Posterior vena cava (tissue), 2 donors: ENCODE measurements at places on chromosomes 12 and 14.
A peak's percentile ranks its signal among the peaks of the same experiment; 100 is the strongest.

DNA sequence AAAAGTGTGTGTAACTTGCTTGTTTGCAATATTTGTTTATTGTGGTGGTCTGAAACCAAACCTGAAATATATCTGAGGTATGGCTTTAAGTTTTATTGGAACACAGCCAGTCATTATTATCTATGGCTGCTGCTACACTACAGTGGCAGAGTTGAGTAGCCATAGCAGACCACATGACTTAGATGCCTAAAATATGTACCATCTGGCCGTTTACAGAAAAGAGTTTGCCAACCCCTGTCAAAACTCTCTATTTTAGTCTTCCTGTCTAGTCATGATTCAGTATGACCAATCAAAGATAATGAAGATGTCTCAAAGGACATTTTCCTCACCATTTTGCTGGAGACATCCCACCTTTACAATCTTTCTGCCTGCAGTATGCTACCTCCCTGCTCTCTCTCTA is 242.3 kb downstream of the ANO6 start:
- no peak for DNase-seq

GRCh38 chr14:64675312-64675711 is 28.9 kb upstream of the PLEKHG3 start:
- no peak for DNase-seq

- DNase-seq = no peak
Measured at GRCh38 chr14:99009871-99010270, 262.1 kb downstream of the BCL11B start.

GRCh38 chr14:26281280-26281998 is 316.4 kb downstream of the NOVA1 start:
- no peak for DNase-seq

GRCh38 chr14:64734990-64735389 is 30.8 kb downstream of the PLEKHG3 start:
- DNase-seq = peak; percentile 19

- no peak for DNase-seq
Measured at GRCh38 chr12:66149702-66150398, 19.3 kb upstream of the LLPH start.

- DNase-seq = no peak
Measured at GRCh38 chr14:75236467-75236866, 42.2 kb upstream of the FOS start.

DNA sequence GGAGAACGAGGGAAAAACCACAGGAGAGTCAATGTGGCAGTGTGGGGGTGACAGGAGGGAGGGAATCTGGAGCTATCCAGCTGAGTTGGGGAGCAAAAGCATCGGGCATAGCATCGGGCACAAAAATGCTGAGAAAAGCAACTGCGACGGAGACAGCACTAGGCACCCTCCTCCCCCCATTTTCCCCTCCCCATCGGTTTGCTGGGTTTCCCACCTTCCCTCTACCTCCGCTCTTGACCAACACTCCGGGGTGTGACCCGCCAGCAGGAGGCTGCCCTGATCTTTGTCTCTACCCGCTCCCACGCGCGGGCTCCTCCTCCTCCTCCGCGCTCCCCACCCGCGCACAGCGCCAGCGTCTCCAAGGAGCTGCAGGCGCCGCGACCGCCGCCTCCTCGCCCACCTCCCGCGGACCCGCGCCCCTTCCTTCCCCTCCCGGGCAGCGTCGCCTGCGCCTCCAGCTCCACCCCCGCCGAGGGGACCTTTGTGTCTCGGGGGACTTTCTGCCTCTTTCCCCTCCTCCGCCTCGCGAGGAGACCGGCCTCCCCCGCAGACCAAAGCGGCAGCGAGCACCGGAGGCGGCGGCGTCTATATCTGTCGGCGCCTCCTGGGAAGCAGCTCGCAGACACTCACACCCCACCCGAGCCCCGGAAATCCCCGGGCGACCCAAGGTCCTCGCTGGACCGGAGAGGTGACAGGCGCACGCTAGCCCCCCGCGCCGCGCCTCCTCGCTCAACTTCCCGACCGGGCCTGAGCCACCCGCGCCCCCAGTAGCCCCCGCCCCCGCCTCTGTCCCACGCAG is 920 bp downstream of the CDK17 start:
- DNase-seq = peak; percentile 93

DNA sequence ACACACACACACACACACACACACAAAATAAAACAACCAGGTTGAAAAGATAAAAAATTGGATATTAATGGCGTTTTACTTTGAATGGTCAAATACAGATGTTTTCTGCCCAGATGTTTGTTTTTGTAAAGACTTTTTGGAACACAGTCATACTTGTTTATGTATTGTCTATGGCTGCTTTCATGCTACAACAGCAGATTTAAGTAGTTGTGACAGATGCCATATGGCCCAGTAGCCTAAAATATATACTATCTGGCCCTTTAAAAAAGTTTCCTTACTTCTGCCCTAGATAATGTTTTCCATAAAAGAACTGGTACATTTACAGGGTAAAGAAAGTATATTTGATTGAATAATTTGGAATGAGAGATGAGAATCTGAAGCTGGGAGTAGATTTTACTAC is 1362.8 kb upstream of the SEL1L start:
- DNase-seq = no peak

DNA sequence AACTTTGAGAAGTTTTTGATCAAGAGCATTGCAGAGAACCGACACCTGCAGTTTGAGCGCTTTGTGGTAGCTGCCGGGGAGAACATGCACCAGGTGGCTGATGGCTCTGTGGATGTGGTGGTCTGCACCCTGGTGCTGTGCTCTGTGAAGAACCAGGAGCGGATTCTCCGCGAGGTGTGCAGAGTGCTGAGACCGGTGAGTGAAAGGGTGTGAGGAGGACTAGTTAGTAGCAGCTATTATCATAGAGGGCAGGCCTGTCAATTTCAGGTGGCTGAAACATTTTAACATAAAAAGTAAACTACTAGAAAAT is 27.0 kb upstream of the HIGD1C start:
- DNase-seq = no peak

DNA sequence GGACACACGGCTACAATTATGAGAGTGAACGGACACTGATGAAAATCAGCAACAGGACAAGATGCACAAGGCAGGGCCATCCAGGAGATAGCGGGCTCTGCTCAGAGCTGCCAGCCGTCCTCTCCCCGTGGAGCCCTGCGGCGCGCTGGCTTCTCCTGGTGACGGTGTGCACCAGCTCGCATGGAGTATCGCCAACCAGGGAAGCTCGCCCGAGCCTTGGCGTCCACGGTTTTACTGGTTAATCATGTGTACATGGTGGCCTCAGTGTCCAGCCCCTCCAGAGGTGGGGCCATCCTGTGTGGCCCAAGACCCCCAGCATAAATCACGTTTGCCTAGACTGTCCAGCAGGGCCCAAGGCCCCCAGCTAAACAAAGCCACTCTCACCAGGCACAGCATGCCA is 31.2 kb upstream of the DYNC1H1 start:
- peak; percentile 80 for DNase-seq

DNA sequence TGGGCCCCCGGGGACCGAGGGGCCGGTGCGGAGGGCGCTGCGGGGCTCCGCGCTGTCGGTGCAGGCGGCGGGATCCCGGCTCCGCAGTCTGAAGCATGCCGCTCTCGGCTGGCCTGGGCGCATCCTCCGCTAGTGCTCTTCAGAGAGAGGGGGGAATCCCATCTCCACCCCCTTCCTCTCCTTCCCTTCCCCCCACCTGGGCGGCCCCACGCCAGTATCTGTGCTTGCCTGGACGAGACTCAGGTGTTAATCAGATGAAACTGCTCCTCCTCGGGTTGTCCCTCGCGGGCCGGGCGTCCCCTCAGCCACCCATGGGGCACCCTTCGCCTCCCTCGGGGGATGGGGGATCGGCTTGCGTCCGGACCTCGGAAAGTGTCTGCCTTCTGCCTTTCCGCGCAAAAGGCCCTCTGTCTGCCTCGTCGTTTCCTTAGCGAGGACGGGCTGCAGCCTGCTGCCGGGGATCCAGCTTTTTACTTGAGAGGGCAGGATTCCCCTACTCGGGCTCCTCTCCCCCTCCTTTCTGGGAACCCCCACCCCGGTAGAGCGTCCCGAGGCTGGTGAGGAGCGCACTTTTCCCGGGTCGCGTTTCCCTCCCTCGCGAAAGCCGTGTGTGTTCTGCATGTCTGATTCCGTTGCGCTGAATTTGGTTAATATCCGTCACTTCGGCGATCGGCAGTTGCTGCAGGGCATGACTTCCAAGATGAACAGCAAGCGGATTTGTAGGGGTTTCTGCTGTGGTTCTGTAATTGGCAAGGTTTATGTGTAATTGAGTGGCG is 1.1 kb downstream of the GPHN start:
- DNase-seq = peak; percentile 80

- DNase-seq = no peak
Measured at GRCh38 chr14:89502966-89503365, 85.9 kb upstream of the FOXN3 start.

DNA sequence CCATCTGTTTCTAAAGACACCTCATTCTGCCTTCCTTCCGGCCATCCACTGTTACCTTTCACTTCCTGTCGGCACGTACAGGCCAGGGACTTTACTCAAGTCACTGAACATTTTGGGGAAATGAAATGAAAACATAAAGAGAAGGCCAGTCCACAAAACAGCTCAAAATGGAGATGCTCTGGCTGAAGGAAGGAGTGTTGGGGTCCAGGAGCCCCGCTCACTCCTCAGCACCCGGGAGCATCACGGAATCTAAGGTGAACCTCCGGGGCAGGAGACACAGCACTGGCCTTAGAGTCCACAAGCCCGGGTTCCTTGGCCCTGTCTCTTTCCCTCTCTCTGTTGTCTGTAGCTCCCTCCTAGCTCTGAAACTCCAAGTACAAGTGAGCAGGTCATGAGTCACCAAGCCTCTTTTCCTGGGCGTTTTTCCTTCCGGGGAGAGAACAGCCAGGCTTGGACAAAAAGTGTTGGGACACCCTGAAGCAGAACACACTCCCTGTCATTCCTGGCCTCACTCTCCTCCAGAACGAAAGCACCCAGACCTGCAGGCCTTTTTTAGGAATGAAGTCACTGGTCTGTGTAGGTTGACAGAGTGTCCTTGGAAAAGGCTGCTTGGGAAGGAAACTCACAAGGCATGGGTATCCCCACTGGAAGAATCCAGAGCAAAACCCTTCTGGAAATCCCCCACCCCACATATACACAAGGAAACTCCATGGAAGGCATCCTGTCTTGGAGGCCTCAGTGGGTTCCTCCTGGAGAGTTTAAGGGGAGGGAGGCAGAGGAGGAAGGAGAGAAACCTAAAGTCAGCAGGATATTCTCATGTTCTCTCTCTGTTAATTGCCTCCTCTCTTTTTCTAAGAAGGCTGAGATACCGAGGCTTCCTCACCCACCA is 245.3 kb downstream of the ZFP36L1 start:
- peak; percentile 86 for DNase-seq

DNA sequence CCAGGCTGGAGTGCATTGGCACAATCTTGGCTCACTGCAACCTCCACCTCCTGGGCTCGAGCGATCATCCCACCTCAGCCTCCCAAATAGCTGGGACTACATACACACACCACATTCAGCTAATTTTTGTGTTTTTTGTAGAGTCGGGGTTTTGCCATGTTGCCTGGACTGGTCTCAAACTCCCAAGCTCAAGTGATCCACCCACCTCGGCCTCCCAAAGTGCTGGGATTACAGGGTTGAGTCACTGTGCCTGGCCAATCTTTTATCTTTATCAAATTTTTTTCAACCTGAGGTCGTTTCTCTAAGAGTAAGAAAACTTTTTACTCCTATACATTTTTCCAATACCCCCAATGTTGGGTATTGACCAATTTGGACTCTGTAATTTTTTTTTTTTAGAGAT is 40.0 kb upstream of the NAP1L1 start:
- DNase-seq = no peak

DNA sequence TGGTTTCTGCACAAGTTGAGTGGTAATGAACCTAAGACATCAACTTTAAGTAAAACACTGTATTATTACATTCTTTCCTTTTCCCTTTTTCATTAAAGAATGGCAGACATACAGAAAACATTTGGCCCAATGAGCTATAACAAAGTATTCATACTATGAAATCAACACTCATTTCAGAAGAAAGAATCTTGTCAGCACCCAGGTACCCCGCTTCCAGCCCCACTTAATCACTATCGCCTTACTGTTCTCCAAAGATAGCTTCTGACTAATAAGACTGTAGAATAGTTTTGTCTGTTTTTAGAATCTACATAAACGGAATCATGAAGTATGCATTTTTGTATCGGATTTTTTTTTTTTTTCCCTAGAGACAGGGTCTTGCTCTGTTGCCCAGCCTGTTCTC is 9.5 kb downstream of the CNTN1 start:
- no peak for DNase-seq

DNA sequence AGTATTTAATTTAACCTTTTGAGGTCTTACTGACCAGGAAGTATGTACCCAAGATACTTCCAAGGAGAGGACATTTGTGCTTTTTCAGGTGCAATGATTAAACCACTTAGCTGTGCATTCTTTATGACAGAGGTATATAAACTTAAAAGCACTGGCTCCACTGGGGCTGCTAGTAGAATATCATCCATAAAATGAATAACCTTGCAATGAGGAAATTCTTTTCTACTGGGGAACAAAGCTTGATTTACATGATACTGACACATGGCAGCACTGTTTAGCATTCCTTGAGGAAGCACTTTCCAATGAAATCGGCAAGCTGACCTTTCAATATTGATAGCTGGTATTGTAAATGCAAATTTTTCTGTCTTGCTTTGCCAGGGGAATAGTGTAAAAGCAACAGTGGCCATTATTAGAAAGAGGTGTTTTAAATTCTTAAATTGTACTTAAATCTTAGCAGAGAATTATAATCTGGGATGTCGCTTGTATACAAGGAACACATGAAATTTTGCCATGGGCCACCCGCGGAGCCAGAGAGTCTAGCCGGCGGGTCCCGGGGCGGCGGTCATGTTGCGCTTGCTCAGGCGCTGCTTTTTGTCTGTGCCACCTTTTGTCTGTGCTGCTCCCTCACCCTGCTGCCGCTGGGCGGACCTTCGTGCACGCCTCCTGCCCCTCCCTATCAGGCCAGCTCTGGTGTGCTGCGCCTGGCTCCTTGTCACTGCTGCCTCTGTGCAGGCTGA is 20.9 kb upstream of the BLTP3B start:
- peak; percentile 91 for DNase-seq

- DNase-seq = no peak
Measured at GRCh38 chr14:32808644-32809043, 130.0 kb upstream of the NPAS3 start.

GRCh38 chr12:130617219-130617618 is 98.9 kb downstream of the RIMBP2 start:
- DNase-seq = no peak

DNA sequence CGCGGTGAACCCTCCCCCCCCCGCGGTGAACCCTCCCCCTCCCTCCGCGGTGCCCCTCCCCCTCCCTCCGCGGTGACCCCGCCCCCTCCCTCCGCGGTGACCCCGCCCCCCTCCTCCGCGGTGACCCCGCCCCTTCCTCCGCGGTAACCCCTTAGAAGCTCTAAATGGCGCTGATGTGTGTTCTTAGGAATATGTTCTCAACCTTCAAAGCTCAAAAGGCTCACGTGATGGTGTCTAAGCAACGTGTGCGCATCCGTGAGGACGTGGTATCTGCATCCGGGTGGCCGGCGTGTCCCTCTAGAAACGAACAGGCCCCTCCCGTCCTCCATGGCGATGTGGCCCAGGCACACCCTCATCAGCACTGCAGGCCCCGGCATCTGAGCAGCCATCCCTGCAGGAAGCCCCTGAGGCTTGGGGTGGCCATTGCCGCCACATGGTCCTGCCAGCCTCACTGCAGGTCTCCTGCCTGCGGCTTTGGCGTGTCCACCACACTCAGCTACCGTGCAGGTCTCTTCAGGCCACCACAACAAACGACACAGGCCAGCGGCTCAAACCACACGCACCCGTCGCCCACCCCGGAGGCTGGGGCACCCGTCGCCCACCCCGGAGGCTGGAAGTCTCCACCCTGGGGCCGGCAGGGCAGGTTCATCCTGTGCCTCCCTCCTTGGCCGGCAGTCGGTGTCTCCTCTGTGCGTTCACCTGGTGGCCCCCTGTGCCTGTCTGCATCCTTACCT is 14.5 kb upstream of the FBRSL1 start:
- no peak for DNase-seq
